ENCODE measurements at places on chromosomes 13 and 19.

- no peak for DNase-seq
Observed at GRCh38 chr13:114268344-114269280, 12.8 kb upstream of the UPF3A start.

- no peak for DNase-seq
Observed at GRCh38 chr13:39210961-39211534, 172.8 kb downstream of the NHLRC3 start.

DNA sequence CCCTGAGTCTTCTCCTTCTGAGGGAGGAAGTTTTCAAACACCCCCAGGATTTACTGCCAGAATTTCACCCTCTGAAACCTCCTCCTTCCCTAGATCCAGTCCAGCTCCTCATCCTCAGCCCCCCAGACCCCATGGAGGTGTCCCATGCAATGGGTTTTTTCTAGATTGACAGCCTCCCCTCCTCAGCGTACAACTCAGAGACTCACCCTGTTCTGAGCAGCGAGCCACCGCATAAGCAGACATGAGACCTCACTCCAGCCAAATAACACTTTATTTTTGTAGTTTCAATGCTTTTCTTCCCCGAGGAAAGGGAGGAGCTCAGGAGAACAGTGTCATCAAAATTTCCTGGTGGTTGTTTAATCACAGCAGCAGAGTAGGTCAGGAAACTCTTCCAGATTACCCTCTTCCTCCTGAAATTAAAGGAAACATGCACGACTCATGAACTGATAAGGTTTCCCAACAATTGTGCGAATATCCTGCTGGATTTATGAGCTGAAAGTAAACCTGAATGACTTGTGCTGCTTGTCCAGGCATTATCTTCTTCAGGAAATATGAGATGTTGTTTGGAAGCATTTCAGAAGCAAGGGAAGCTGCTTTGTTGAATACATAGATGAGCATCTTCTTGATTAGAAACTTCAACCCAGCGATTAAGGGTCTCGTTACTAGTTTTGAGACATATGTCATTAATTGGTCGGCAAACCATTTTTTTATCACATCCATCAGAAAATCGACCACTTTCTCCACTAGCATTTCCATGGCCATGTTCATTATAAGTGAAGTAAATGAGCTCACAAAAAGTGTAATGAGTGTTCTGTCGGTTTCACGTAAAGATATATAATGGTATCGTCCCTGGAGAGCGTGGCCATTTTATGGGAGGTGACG lies 36.2 kb downstream of the ERICH4 start:
- DNase-seq = no peak

- no peak for DNase-seq
Observed at GRCh38 chr19:45005787-45006186, 4.5 kb downstream of the RELB start.

DNA sequence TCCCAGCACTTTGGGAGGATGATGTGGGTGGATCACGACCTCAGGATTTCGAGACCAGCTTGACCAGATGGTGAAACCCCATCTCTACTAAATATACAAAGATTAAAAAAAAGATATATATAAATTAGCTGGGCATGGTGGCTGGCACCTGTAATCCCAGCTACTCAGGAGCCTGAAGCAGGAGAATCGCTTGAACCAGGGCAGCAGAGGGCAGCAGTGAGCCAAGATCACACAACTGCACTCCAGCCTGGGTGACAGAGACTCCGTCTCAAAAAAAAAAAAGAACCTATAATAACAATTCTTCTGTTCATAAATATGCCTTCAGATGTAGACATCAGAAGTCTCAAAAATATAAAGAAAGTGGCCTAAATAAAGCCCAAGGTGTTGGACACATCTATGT lies 7.6 kb downstream of the ZNF737 start:
- DNase-seq = no peak

DNA sequence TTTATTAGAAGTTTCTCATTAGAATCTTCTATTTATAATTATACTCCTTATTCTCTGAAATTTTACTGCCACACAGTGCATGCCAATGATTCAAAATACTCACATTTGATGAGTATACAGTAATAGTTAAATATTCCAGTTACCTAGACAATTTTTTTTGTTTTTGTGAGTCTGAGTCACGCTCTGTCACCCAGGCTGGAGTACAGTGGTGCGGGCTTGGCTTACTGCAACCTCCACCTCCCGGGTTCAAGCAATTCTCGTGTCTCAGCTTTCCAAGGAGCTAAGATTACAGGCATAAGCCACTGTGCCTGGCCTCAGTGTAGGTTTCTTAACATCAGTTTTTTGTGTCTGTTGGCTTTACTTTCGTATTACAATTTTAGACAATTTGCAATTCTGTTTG lies 87.1 kb downstream of the ZNF486 start:
- DNase-seq = no peak
